Mucosa of gallbladder (tissue), 1 donor: ENCODE measurements at places on chromosomes 1 and 21. TPM values are rescaled to one million over a fixed set of nuclear protein-coding genes. Genes with fewer than 3 reads are reported as not detected.

The AGMAT gene
- 2.8 TPM for total RNA-seq

The CAPN8 gene
- total RNA-seq = 35.6 TPM

The TRIM58 gene
- total RNA-seq = 0.66 TPM

The ADCY10 gene
- total RNA-seq = 0.81 TPM

DNA sequence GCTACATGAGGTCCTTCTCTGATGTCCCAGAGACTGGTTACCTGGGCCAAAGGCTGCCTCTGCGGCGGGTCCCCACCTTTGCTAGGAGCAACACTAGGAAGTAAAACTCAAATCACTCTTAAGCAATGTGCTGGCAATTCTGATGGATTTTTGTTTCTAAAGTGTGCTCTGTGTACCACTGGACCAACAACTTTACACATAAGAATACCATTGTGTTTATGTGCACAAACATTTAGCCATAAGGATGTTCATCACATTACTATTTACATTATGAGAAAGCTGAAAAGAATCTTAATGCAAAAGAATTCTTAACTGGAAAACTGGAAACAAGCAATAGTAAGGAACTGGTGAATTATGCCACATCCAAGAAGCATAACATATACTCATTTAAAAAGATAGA, 38.6 kb downstream of the SSBP3 start:
- no peak for DNase-seq

- DNase-seq = no peak
These were observed 124.6 kb downstream of the GABPA start for GRCh38 chr21:25859235-25859929.

DNA sequence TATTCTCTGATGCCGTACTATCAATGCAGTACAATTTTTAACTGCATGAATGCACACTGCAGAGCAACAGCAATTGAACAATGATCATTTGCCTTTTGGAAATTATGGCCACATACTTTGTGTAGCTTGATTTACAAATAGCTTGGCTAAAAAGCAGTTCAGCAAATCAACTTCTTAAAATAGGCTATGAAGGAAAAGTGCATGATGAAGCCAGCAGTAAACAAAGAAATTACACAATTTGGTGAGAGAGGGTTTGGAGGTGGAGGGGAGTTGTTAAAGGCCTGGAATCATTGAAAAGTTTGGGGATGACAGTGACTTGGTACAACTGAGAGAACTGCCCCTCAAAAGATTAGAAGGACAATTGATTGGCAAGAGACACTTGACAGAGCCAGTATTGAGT, 6.5 kb downstream of the PIGM start:
- no peak for DNase-seq

DNA sequence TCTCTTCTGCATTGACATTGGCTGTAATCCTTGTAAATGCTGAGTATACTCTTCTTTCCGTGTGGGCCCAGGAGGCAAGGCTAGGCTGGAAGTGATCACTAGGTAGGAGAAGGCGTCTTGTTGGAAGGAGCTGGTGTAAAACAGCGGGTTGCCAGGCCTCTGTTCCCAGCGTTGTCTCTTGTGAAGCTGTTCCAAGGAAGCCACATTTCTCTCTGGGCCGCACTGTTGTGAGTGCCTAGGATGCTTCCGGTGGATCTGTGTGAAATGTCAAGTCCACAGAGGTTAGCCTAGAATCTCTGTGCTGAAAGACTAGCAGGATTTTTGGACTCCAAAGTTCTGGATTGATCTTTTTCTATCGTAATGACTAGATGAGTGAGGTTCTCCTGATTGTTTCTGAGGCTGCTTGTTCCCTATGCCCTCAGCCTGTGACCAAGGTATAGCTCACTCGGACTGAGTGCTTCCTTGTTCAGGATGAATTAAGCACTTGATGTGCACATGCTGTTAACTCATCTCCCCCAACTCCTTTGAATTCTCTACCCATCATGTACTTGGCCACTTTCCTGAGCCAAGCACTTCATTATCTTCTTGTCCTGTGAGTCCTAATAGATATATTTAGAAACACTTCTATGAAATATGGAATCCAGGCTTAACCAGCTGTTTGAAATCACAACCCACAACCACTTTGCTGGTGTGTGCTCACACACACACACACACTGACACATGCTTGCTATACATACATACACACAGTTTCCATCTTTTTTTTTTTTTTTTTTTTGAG, 63.3 kb downstream of the PBX1 start:
- no peak for DNase-seq

DNA sequence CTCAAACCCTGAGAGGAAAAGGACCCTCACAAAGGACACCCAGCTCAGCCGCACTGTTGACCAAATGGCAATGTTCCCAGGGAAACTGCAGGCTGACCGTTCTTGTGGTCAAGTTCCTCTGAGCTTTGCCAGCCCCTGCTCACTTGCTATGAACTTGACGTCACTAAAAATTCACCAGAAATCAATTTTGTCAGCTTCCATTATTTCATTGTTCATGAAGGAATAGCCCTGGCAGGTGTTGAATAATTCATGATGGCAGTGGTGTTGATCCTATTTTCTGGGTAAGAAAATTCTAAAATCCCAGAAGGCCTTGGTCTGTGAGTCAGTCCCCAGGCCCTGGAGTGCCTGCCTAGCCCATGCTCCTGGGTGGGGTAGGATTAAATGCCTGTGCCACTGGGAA, 318.9 kb downstream of the ZNF326 start:
- peak; percentile 16 for DNase-seq

- DNase-seq = no peak
These were observed 30.0 kb upstream of the COL18A1 start for GRCh38 chr21:45374826-45375455.
